ENCODE measurements at places on chromosomes 5 and 9. TPM values are rescaled to one million over a fixed set of nuclear protein-coding genes. Genes with fewer than 3 reads are reported as not detected.
A peak's percentile ranks its signal among the peaks of the same experiment; 100 is the strongest.

DNA sequence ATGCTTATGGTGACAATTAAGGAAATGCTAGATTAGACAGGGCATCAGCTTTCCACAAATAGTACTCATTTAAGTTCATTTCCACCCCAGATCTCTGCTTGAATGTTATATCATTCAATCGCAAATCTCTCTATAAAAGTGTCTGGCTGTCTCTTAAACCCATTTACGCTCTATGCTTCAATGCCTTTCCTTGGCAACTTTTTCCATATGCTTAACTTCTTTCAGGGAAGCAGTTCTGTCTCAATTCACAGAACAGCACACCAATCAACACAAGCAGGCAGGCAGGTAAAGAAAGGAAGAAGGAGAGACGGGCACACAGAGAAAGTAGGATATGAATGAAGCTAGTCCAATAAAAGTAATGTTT, 243.1 kb downstream of the DENND1A start:
- DNase-seq = peak; percentile 11

DNA sequence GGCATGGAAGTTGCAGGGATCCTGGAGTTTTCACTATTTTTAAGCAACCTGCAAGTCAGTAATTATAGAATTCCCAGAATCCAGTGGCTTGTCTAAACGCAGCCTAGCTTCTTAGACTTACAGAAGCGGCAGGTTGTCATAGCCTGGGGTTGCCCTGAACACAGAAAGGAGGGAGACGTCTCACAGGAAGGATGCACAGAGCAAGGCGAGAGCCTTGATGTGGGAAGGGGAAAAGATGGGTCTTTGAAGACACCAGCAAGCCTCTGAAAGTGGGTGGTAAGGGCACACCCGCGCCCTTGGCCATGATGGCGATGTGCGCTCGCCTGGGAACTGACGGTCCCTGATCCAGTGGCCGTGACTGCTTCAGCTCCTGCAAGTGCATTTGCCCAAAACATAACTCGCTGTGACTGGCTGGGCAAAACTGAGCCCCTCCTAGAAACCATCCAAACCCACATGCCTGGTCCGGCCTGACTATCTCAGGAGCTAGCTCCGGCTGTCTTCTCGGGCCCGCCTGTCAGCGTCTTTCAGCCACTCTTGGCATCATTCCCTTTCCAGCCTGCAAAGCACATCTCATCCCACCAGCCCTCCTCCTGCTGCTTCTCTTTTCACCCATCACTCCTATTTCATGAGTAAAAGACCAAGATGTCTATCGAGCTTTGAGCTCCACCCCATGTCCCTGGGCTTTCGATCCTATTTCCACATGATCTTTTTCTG, 17.1 kb downstream of the FBP1 start:
- peak; percentile 80 for DNase-seq

- DNase-seq = no peak
Measured at GRCh38 chr5:127919006-127919796, 164.4 kb upstream of the SLC12A2 start.

- peak; percentile 2 for DNase-seq
Measured at GRCh38 chr9:9341203-9341602, 1271.6 kb downstream of the PTPRD start.

Gene ATP6V1G1
- 130 TPM for total RNA-seq

DNA sequence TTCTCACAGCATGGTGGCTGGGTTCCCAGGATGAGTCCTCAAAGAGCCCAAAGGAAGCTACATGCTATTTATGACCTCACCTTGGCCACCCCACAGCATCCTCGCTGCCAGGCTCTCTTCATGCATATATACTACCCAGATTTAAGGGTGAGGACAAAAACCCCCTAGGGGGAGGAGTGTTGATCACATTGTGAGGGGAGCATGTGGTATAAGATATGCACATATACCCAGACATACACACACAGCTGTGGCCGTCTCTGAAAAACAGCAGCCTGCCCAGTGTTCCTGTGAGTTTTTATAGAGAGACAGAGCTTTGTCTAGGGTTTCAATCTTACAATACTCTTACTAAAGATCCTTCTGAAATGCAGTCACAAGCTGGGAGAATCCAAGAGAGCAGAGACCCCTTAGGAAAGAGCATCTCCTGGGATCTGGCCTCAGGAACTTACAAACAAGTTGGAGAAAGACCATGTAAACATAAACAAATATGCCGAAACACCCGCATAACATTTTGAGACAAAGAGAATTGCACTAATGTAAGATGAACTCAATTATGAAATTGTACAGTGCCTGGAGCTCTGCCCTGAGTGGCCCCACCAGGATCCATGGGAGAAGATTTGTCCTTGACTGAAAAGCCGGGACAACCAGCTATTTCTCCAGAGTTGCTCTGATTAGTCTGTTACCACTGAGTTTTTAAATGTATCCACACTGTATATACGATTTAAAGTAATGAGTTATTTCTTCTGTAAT, 146.4 kb downstream of the GADD45G start:
- peak; percentile 70 for DNase-seq

All from tongue (tissue), 3 donors.